ENCODE measurements at places on chromosomes 11 and 22.

DNA sequence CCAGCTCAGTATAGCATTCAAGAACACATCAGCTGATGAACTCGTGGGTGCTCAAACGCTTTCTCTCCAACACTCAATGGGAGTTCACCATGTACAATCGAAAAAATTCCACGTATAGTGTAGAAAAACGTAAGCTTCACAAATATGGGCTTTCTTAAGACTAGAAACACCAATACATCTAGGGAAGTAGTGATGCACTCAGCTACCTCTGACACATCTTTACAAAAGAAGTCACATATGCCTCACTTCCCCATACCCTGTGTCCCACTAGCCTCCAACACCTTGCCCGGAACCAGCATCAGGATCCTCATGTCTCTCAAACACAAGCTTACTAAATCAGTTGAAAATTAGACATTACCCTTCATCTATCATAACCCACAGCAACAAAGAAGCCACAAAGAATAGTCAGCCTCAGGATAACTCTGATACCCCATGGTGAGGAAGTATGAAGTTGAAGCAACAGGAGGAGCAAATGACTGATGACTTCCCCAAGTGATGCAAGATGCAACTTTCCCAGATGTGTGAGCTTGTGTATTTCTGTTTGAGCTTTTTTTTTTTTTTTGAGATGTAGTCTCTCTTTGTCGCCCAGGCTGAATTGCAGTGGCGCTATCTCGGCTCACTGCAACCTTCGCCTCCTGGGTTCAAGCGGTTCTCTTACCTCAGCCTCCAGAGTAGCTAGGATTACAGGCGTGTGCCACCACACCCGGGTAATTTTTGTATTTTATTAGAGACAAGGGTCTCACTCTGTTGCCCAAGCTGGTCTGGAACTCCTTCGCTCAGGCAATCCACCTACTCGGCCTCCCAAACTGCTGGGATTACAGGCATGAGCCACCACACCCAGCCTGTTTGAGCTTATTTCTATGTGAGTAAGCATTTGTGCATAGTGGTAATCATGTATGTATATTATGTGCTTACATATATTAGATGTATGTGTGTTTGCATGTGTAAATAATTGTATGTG, 8.5 kb upstream of the DENND5A start:
- no peak for DNase-seq

DNA sequence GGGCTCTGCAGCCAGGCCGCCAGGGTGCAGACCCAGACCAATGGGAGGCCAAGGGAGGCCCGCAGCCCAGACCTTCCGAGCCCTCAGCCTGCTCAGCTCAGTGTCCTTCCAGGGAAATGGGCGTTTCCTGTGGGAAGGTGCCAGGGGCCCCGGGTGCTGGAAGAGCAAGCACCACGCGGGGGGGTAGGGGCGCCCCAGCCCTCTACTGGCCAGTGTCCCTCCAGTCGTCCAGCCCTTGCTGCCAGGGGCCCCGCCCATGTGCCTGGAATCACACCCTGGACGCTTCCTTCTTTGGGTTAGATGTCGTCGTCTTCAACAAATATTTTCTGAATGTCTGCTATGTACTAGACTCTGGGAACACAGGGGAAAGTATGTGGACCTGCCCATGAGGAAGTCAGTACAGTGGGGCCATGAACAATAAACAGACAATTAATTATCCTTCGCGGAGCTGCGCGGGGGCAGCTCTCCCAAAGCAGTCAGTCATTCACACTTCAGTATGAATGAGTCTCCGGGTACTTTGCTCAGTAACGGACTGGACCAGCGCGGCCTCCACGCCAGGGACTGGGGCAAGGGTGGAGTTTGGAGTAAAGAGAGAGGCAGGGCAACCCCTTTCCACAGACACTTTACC, 60.2 kb downstream of the CDKN1C start:
- no peak for DNase-seq

GRCh38 chr22:32854351-32854804, 52.9 kb downstream of the TIMP3 start:
- DNase-seq = no peak

DNA sequence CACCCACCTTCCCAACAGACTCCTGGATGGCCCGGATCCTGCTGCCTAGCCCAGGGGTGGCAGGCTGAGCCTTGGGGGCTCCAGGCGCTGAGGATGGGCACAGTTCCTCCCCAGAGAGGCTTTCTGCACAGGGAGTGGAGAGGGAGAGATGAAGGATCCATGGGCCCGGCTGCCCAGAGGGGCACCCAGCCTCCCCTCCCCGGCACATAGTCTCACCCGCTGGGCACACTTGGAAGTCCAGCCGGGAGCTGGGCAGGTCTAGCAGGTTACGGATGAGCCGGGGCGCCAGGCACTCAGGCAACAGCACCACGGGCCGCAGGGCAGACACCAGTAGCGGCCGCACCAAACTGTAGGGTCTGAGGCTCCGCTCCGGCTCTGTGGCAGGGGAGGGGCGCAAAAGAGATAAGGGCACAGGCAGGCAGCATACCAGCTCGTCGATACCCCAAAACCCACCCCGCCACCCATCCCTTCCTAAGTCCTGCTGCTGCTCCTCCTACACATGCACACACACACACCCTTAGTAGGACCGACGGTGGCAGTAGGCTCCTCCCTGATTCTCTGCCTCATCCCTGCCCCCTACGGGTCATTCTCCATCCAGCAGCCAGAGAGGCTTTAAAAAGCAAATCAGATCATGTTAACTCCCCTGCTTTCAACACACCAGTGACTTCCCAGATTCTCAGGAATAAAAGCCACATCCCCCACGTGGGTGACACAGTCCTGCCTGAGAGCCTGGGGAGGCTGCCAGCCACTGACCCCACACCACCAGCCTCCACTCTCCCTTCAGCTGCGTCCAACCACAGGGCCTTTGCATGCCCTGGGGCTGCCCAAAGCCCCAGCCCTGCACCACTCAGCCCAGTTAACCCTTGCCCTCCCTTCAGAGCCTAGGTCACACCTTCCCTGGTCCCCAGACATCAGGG, 6.5 kb upstream of the MFNG start:
- peak; percentile 54 for DNase-seq

GRCh38 chr11:110805756-110806155, 93.5 kb upstream of the ARHGAP20 start:
- DNase-seq = no peak

- DNase-seq = no peak
Measured at GRCh38 chr22:24772493-24773220, 1.9 kb downstream of the PIWIL3 start.

GRCh38 chr22:42065438-42066125, 5.0 kb downstream of the NAGA start:
- DNase-seq = no peak

GRCh38 chr11:35907648-35908431, 36.0 kb upstream of the LDLRAD3 start:
- DNase-seq = no peak

- no peak for DNase-seq
Measured at GRCh38 chr11:15815246-15816195, 540.8 kb downstream of the SOX6 start.

- peak; percentile 57 for DNase-seq
Measured at GRCh38 chr11:66172146-66172545, 96.3 kb upstream of the RAB1B start.

- DNase-seq = peak; percentile 78
Measured at GRCh38 chr22:38114484-38115398, 4.3 kb upstream of the BAIAP2L2 start.

- no peak for DNase-seq
Measured at GRCh38 chr22:41739576-41739975, 40.3 kb downstream of the MEI1 start.

- no peak for DNase-seq
Measured at GRCh38 chr22:44031158-44031952, 7.3 kb downstream of the PARVB start.

DNA sequence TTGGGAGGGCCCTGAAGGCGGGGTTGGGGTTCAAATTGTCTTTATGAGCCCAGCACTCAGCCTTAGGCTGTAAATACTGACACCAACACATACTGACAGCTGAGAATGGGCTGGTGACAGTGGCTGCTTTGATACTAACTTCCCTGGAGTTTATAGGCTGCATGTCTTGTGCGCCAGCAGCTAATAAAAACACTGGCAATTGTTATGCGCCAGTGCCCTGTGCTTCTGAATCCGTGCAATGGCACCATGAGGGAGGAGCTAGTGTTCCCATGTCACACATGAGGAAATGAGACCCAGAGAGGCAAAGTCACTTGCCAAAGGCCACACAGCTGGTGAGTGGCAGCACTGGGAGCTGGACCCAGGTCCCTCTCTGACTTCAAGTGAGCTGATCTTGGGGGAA, 23.8 kb downstream of the SHISAL1 start:
- DNase-seq = no peak

DNA sequence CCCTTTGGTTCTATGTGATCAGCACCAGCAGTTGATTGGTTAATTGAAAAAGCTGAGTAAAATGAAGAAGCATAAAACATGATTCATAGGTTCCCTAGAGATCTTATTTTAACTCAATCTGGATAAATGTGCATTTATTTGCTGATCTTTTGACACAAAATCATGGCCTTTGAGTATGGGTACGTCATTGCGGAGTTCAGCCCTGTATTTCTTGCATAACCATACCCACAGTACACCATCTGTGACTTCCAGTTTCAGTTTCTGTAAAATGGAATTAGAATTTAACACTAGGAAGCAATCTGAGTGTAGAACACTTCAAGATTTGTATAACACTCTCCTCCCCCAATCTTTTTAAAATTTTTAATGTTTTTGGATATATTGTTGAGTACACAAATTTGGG, 358.2 kb downstream of the DDX10 start:
- no peak for DNase-seq

- no peak for DNase-seq
Measured at GRCh38 chr11:45860348-45860747, 13.1 kb downstream of the CRY2 start.

GRCh38 chr22:38951734-38952133, 5.7 kb upstream of the APOBEC3A start:
- DNase-seq = no peak

DNA sequence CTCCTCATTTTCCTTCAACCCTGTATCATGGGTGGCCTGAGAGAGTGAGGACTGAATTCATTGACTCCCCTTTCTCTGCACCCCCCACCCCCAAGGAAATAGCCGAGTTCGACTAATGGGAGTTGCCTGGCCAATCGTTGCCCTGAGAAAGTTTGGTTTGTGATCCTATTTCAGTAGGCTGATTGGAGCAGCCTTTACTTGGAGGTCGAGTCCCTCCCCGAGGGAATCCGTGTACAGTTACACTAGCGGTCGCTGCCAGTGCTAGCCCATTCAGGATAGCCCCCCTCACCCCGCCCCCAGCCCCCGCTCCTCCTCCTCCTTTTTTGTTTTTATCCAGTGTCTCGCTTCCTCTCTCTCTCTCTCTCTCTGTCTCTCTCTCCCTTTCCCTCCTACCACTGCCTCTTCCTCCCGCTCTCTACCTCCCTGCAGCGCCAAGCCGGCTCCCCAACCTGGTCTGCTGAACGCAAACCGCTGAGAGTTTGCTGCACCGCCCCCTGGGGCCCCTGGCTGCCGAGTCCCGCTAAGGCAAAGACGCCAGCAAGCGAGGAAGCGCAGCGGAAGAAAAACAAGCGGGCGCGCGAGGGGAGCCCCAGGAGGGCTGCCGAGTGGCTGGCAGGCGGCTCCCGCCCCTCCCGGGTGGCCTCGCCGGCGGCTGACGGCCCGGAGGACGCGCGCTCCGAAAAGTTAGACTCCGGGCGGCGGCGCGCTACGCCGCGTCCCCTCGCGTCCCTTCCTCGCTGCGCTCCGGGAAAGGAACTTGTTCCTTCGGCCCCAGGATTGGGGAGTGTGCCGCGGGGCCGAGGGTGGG, at the start of gene GRAMD1B:
TSS of gene GRAMD1B (plus strand) at position 357 of the 808 bp plus-strand sequence. CDS start 524 bp downstream, outside the sequence.
- DNase-seq = peak; percentile 71

DNA sequence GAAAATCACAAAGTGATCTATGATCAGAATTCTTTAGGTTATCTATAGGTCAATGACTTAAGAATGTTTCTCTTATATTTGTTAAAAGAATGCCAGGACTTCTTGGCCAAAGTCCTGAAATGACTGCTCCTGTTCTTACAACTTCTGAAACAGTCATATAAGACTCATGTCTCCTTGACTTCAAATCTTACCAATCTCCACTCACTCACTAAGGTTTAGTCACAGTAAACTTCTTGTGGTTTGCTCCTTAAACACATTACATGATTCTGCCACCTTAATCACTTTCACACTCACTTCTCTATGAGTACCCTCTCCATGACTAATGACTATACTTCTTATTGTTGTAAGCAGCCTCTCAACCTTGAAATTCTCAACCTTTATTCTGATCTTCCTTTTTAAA, 648.7 kb upstream of the CCDC179 start:
- DNase-seq = no peak

DNA sequence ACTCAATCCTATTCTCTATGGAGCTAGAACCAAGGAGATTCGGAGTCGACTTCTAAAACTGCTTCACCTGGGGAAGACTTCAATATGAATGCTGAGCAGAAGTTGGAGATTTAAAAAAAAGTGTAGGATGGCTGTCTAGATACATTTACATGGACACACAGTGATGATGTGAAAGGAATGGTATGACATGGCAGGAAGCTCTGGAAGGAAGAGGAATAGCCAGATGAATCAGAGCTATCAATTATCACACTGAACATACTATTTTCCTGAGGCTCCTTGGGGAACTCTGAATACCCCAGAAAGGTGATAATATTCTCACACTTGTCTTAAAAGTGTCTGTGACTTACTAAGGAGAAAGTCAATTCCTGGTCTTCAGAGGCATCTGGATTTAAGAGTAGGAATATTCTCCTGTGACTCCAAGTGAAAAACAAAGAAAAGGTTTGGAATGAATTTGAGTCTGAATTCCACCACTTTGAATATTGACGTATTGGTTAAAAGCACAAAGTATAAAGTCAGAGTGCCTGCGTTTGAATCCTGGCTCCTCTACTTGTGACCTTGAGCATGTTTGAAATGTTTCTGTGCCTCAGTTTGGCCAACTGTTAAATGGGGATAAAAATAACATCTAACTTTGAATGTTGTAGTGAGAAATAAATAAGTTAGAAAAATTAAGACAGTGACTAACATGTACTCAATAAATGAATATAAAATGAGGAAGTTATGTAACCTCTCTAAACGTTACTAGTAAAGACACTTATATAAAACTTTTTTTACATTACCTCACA, 1.3 kb downstream of the OR52D1 start:
- DNase-seq = no peak

Data from stimulated activated CD4-positive, alpha-beta T cell treated with anti-CD3 and anti-CD28 coated beads, Interleukin-4, amount 100 ng/mL, for 24 hours (primary cell).